ENCODE measurements at places on chromosomes 13 and 19. TPM values are rescaled to one million over a fixed set of nuclear protein-coding genes. Genes with fewer than 3 reads are reported as not detected.
A peak's percentile ranks its signal among the peaks of the same experiment; 100 is the strongest.

Gene NLRP9
- total RNA-seq: not detected

Gene CLEC17A
- not detected for total RNA-seq

Gene ICAM1
- total RNA-seq: 35.0 TPM

DNA sequence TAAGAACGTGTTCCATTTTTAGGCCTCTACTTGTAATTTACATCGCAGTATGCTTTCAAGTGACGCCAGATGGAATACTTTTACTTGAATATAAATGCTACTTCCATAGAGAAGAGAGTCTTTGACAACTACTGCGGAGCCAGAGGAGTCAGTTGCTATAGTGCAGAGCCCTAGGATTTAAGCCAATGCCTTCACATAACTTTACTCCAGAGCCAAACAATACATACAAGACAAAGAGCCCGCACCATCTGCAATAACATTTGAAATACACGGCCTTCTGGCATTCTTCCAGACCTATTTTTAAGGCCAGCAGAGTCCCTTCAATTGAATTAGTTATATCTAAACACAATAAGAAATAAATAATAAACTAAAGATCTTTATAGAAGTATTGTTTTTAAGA is 59.4 kb downstream of the XPO4 start:
- peaks cover under 1% of the 10 kb centered on the region for H3K4me1 ChIP-seq
- no peak overlapping the region for H3K27ac ChIP-seq
- no peaks in the 10 kb centered on the region for H3K27me3 ChIP-seq
- H3K4me3 ChIP-seq: no peak overlapping the region

DNA sequence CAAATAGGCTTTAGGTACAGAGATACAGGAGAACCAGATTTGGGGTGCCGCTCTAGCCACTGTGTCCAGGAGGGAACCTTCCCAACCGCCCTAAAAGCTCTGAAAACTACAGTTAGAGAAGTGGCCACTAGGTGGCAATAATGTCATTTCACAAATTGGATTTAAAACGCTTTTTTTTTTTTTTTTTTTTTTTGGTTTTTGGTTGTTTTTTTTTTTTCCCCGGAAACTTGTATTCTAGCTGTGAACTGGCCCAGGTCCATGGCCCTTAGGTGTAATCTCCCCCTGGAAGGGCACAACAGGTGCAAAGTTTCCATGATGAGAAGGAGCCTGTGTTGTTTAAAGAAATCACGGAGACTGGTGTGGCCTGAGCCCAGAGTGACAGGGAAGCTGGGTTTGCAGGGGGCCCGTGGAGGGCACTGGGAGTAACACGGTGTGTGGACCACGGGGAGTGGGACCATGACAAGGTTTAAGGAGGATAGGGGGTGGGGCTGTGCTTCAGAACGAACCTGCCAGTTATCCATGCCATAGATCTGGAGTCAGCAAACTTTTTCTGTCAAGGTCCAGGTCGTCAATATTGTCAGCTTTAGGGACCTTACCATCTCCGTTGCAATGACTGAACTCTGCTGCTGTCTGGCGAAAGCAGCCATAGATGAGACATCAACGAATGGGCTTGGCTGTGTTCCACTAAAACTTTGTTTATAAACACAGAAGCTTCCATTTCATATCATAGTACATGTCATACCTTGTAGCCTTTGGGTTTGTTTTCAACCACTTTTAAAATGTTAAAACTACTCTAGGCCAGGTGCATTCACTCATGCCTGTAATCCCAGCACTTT is 10.1 kb downstream of the OR1I1 start:
- no peaks in the 10 kb centered on the region for H3K27me3 ChIP-seq
- H3K27ac ChIP-seq: no peak overlapping the region
- DNase-seq: peak; percentile 43
- H3K4me3 ChIP-seq: no peak overlapping the region
- H3K36me3 ChIP-seq: no peaks in the 10 kb centered on the region
- peaks cover 7% of the 10 kb centered on the region for H3K4me1 ChIP-seq

DNA sequence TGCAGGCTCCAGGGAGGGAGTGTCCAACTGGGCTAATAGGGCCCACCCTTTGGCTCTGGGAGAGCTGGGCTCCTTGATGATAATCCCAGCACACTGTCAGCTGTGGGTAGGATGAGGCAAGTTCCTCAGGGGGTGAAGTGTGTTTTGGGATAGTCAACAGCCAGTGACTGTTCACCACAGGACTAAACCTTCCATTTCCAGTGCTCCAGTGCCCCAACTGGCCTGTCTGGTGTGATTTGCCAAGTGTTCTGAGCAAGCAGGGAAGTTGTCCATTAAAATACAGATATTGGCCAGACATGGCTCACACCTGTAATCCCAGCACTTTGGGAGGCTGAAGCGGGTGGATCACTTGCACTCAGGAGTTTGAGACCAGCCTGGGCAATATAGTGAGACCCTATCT is 150.9 kb downstream of the TM9SF2 start:
- no peak for DNase-seq
- H3K36me3 ChIP-seq: no peaks in the 10 kb centered on the region
- H3K4me3 ChIP-seq: no peak overlapping the region
- no peaks in the 10 kb centered on the region for H3K27me3 ChIP-seq

DNA sequence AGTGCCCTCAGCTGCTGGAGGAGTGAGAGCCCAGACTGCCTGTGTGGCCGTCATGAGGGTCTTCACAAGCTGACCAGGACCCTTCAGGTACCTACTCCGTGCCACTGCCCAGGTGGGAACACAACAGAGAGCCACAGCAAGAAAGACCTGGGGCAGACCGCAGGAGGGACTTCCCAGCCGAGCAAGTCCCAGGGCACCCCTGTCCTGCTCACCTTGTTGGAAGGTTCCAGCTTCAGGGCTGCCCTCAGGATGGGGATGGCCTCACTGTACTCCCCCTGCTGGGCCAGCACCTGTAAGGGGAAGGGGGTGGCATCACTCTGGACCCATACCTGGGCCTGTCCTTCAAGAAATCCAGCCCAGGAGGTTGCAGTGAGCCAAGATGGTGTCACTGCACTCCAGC is 10.3 kb downstream of the FKBP8 start:
- no peak overlapping the region for H3K27ac ChIP-seq
- no peaks in the 10 kb centered on the region for H3K27me3 ChIP-seq
- no peak for DNase-seq
- H3K4me1 ChIP-seq: no peaks in the 10 kb centered on the region

- no peak overlapping the region for H3K4me3 ChIP-seq
- peaks cover 44% of the 10 kb centered on the region for H3K4me1 ChIP-seq
- H3K27me3 ChIP-seq: no peaks in the 10 kb centered on the region
- DNase-seq: no peak
Measured at GRCh38 chr19:5953030-5953589, 24.8 kb downstream of the RANBP3 start.

DNA sequence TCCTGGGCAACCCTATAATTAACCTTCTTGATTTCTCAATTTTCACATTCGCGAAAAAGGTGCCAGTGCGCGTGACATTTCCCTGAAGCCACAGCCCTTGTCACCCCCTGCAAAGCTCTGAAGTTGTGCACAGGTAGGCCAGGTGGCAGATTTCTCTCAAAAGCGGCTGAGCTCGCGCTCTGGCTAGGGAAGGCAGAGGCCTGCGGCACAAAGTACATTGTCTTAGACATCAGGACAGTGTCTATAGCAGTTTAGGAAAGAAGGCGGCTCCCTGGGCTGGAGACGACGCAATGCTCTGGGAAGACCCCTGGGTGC is 42.9 kb upstream of the ZNF14 start:
- no peaks in the 10 kb centered on the region for H3K27me3 ChIP-seq
- H3K27ac ChIP-seq: no peak overlapping the region
- H3K4me3 ChIP-seq: peak overlapping the region; percentile 25
- DNase-seq: no peak
- H3K36me3 ChIP-seq: no peaks in the 10 kb centered on the region
- H3K4me1 ChIP-seq: no peaks in the 10 kb centered on the region

DNA sequence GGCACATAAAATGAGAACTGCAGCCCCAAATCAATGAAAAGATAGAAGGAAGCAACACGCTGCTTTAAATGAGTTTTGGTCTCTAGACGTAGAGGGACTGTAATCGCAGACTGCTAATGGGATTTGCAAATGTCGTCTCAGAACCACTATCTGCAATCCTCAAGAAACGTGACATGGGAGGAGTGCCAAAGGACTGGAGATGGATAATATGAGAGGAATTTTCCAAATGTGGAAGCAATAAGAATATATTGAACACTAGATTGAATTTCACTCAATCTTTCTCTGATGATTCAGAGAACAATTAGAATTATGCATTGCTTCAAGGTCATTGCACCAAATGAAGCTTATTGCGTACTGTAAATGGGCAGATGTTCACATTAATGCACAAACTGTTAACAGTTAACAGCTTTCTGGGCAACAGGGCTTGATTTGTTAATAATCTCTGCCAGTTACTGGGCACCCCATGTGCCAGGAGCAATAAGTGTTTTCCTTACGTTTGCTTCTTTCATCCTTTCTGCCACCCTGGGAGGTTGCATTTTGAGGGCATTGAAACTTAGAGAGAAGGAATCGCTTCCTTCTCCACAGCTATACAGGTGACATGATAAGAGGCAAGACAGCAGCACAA is 62.8 kb upstream of the WASF3 start:
- no peaks in the 10 kb centered on the region for H3K27me3 ChIP-seq
- H3K36me3 ChIP-seq: no peaks in the 10 kb centered on the region
- DNase-seq: no peak
- no peak overlapping the region for H3K27ac ChIP-seq
- no peaks in the 10 kb centered on the region for H3K4me1 ChIP-seq
- no peak overlapping the region for H3K4me3 ChIP-seq

Data from adrenal gland (tissue), 19 donors.